Diencephalon (tissue), 1 donor: ENCODE measurements at places on chromosomes 12 and 14. TPM values are rescaled to one million over a fixed set of nuclear protein-coding genes. Genes with fewer than 3 reads are reported as not detected.

The TTLL5 gene
- 35.5 TPM for total RNA-seq

The TNFAIP2 gene
- 12.7 TPM for total RNA-seq

The PRDM4 gene
- 22.4 TPM for total RNA-seq

The RAB35 gene
- total RNA-seq, result 28.6 TPM

The C3AR1 gene
- total RNA-seq, result 3.2 TPM

The LTA4H gene
- 43.6 TPM for total RNA-seq

The STAT2 gene
- total RNA-seq, result 78.4 TPM

The LYZ gene
- total RNA-seq, result 7.4 TPM

The CMA1 gene
- total RNA-seq, result not detected

The C12orf60 gene
- total RNA-seq, result 3.7 TPM
